ENCODE measurements at places on chromosomes 13 and 19.

DNA sequence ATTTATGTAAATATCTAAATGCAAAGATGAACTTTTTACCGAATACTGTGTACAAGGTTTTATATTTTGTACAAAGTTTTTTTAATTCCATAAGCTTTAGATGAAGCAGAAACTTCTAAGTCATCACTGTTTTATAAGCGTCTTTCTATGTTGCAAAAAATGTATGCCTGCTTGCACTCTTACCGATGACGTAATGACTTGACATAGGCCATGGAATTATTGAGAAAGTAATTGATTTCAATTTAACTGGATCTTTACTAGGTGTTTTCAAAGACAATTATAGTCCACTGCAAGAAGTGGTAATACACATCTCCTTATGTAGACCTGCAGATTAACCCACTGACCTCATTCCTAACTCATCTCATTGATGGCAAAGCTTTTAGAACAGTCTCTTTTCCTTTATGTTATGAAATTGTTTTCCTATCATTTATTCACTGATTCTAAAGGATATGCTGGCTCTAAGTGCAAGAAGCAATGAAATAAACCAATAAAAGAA, 10.4 kb downstream of the DACH1 start:
- no peak for DNase-seq

- no peak for DNase-seq
Observed at GRCh38 chr13:30872685-30873461, 33.2 kb upstream of the MEDAG start.

- DNase-seq = no peak
Observed at GRCh38 chr13:34869696-34870095, 72.4 kb upstream of the NBEA start.

GRCh38 chr13:38967446-38967845, 23.2 kb downstream of the STOML3 start:
- no peak for DNase-seq

GRCh38 chr13:38872693-38873092, 117.9 kb downstream of the STOML3 start:
- no peak for DNase-seq

DNA sequence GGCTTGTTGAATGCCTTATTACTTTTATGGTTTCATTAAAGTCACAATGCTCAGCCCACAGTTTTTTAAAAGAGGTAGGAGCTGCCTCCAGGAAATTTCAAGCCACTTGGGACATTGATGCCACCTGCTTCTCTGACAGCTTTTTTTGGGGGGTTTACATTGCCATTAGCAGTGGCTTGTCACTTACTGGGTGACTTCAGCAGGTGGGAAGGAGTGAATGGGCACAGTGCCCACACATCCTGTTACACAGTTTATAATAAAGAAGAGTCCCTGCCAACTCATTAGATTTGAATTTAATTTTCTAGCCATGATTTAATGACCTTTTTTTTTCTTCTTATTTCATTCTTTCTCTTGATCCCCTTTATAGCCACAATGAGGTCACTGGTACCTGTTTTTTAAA, 61.0 kb downstream of the NHLRC3 start:
- DNase-seq = no peak

- DNase-seq = no peak
Observed at GRCh38 chr19:42480335-42481095, 37.8 kb upstream of the CXCL17 start.

DNA sequence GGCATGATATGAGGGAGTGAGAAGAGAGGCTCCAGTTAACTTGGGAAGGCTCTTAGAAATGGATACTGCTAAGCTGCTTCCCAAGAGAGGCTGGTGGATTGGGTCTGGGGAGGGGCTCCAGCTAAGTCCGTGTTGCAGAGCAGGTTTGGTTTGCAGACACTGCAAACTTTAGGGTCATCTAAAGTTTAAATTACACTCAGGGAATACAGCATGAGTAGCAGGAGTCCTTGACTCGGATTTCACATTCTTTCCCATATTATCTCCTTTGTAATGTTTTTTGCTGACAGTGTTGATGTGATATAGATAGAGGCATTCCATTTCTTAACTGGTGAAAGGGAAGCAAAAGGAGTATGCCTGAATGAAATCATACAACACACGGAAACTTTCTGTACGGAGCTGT, 31.9 kb downstream of the SGCG start:
- DNase-seq = no peak

GRCh38 chr19:35757231-35757748, 461 bp upstream of the HSPB6 start:
- no peak for DNase-seq

- no peak for DNase-seq
Observed at GRCh38 chr19:42441049-42441445, 1.7 kb downstream of the CXCL17 start.

GRCh38 chr13:74675182-74675581, 541.0 kb upstream of the KLF12 start:
- no peak for DNase-seq

DNA sequence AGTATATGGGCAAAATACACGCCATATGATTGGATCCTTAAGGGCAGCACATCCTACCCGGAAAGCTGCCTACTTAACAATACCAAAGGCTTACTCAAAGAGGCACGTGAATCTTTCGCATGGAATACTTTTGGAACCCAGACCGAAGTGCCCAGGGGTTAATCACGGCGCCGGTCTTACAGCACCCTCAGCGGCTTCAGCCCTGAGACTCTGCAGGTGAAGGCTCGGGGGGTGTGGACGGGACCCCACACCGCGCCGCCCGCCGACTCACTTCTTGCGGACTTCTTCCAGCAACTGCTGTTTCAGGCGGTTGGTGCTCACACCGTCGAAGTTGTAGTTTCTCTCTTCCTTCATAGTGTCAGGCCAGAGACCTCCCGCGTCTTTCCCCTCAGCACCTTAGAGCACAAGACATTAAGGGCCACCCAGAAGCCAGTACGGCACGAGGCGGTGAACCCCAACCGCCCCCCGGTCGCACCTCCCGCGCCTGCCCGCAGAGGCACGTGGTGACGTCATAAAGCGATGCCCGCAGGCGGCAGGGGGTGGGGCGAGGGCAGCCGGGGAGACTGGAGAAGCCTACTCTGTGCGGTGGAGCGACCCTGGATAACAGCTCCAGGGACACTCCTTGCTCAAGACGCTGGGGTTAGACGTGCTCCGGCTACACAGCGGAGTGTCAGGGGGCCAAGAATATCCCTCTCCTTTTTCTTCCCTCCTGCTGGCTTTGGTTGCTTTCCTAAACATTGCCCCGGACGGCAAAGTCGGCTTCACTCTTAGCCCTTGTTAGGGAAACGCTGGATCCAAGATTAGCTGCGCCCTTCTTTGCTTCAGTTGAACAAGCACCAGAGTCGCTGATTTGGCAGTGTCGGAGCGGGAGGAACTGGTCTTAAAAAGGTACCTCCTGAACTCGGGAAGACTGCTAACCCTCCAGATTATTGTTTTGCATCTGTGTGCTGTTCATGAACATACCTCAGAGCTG, at the start of gene CCDC169:
TSS of gene CCDC169 (minus strand) at position 449 of the 973 bp plus-strand sequence. CDS start at position 354, 95 bp downstream.
- peak; percentile 28 for DNase-seq

GRCh38 chr19:35555301-35556005, 8.0 kb downstream of the ATP4A start:
- no peak for DNase-seq

DNA sequence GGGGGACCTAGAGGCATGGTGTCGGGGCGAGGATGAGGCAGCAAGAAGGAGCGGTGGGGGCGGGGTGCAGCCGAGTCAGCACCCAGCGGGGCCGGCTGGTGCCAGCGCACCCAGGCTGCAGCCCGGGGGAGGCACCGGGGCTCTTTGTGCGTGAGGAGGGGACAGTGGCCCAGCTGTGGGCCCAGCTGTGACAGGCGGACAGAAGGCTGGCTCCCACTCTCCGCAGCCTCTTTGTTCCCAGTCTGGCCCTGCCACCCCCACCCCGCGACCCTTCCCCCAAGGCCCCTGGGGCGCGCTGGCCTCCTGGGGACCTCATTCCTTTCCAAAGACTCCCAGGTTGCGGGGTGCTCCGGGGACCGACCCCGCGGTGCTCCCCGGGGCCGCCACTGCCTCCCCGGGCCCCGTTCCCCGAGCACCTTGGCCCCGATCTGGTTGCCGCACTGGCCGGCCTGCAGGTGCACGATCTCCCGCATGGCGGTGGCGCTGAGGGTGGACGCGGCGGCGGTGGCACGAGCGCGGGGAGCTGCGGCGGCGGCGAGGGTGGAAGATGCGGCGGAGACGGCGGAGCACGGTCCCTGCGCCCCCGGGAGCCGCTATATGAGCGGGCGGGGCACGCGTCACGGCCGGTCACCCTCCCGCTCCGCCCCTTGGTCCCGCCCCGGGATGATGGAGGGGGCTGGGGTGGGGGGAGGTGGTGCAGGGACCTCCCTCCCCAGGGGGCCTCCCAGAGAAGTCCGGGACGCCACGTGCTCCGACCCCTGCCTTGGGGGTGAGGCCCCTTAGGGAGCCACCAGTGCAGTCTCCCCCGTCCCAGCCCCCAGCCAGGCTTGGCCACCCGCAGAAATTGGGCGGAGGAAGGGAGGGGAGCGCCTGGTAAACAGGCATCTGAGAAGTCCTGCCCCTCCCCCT, at the start of gene TUBB4A:
TSS of gene TUBB4A (minus strand) at position 570 of the 909 bp plus-strand sequence. CDS start at position 473, 97 bp downstream.
- DNase-seq = peak; percentile 28

- DNase-seq = no peak
Observed at GRCh38 chr19:29668746-29669609, 3.7 kb downstream of the PLEKHF1 start.

GRCh38 chr19:32233091-32233490, 112.3 kb upstream of the ZNF507 start:
- DNase-seq = no peak

GRCh38 chr19:50922317-50922853, 11.2 kb upstream of the KLK4 start:
- DNase-seq = peak; percentile 45

DNA sequence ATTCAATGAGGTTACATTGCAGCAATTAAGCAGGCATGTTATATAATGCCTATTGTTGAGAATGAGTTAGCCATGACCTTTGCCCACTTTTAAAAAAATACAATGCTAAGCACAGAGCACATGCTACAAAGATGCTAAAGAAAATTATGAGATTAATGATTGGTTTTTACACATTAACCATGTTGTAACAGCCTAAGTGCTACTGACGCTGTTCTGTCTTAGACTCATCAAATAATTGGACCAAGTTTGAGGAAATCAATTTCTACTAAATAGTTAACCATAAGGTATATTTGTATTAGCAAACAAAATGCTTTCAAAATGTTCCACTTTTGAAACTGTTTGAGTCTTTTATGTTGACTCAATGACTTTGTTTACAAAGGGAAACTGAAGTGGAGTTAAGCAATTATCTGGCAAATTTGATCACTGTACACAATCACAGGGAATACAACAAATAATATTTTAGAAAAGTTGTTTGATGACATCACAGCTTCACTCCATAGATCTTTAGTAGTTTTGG, 14.3 kb downstream of the MIR17HG start:
- no peak for DNase-seq

DNA sequence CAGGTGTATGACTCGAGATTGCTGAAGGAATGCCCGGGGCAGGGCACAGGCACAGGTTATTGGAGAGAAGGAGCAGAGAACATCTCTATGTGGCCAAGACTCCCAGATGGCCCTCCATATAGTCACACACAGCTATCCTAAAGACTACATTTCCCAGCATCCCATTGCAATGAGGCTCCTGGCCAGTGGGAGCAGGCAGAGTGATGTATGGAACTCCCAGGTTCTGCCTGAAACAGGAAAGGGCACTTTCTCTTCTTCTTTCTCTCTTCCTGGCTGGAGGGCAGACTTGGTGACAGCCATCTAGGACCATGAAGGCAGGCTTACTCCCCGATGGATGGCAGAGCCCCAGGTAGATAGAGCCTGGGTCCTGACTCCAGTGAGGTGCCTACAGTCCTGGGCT, 13.5 kb downstream of the PPP1R13L start:
- no peak for DNase-seq

DNA sequence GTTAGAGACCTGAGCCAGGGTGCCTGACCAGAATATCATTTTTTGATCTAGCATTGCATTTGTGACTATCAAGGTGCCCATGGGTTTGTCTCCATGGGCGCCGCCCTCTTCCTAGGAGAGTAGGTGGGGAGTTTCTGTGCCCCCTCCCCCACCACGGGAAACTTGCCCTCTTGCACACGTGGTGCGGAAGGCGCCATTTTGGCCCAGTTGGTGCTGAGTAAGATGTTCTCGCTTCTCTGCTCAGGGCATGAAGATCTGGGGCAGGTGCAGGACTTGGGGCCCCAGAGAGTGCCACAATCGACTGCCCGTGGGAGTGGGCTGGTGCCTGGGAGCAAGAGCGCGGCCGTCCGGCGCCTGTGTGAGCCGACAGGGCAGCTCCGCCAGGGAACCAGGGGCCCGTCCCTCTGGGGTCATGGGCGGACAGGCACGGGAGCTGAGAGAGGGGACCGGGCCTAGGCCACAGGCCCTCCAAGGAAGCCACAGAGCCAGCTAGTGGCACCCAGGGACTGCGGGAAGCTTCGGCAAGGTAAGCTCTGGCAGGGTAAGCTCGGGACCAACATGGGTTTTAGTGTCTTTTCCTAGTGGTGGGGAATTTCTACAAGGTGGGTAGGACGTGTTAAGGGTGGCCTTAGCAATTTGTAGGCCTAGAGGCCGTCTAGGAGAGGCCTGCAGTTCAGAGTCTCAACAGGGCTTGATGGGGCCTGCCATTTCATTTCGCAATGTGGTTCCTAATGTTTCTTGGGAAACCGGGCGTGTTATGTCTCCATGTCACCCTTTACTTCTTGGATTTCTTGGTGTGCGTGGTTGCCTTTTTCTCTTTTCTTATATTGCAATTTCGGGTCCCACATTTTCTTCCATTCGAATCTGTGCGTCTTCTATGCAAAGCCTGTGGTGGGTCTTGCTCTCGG, 14.5 kb downstream of the SACS start:
- no peak for DNase-seq

DNA sequence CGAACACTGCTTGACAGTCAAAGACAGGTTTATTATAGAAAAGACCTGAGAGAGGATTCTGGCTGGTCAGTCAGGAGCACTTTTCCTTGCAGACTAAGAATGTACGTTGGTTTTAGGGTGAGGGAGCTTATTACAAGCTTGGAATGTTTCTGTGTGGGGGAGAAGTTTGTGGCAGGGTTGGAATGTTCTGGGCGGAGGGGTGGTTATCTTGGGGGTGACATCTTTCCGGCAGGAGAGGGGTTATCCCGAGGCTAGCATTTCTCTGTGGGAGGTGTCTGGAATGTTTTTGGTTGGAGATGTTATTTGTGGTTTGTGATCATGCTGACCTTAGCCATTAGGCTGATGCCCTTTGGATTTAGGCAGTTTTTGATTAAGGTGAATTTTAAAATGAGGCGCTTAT, 61.8 kb downstream of the ZNF136 start:
- DNase-seq = no peak

DNA sequence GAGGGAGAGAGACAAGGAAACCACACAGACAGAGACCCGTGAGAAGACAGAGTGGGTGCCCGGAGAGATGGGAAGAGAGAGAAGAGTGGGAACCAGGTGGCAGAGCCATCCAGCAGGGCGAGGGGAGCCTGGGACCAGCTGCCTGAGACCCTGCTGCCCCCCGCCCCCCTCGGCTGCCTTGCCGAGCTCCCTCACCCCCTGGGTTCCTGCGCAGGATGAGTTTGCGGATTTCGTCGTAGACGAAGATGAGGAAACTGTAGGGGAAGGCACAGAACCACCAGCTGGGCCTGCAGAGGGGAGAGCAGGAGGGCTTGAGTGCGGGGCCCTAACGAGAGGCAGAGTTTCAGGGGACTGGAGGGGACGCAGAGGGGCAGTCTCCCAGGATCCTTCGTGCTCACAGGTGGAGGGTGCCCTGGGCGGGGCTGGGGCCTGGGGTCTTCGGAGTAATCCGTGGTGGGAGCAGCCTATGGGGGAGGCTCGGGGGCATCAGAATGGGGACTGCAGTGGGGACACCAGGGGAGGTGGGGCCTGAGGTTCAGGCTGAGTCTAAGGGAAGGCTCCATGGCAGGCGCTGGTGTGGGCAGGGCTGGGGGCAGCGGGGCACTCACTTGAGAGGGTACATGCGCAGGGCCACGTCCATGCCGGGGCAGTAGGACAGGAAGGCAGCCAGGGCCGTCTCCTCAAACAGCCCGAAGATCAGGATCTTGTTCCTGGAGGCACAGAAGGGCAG, 8.1 kb upstream of the RABAC1 start:
- DNase-seq = no peak
